ENCODE measurements at places on chromosomes 7 and 10.

GRCh38 chr10:112769611-112770370 is 180.3 kb upstream of the TCF7L2 start:
- no peak for DNase-seq

GRCh38 chr7:98078197-98078870 is 28.3 kb upstream of the LMTK2 start:
- no peak for DNase-seq

DNA sequence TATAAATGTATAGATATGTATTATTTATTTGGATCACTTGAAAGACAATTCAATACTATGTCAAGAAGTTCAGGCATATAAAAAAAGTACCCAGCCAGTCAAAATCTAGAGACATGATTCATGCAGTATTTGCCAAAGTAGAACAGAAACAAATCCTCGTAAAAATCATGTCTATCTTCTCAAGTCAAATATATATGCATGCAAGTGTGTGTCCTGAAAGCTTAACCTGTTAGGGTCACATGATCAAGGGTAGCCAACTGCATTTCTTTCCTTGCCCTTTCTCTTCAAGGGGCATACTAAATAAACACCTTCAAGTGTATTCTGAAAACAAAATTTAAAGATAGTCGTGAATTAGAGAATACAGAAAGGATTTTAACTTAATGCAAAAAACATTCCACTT is 107.0 kb downstream of the HIBADH start:
- no peak for DNase-seq

- no peak for DNase-seq
These were observed 42.2 kb downstream of the CH25H start for GRCh38 chr10:89164920-89165319.

DNA sequence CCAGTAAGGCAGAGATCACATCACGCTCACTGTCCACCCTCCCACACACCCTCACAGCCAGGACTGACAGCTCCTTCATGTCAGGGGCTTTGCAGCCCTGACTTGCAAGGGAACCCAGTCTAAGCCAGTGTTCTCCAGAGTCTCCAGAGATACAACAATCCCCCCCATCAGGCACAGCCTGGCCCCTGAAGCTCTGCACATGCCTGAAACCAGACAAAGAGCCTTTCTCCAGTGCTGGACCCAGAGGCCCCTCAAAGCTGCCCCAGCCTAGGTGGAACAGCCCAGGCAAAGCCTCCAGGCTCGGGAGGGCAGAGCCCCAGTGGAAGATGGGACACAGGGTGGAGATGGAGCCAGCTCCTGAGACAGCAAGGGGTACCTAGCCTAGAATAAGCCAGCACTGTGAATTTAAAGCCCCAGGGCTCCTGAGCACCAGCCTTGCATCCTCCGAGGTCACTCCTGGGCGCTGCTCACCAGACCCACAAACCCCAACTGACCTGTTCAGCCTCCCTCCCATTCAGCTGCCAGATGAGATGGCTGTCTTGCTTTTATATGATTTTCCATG is 50.2 kb downstream of the GRID1 start:
- DNase-seq: no peak

DNA sequence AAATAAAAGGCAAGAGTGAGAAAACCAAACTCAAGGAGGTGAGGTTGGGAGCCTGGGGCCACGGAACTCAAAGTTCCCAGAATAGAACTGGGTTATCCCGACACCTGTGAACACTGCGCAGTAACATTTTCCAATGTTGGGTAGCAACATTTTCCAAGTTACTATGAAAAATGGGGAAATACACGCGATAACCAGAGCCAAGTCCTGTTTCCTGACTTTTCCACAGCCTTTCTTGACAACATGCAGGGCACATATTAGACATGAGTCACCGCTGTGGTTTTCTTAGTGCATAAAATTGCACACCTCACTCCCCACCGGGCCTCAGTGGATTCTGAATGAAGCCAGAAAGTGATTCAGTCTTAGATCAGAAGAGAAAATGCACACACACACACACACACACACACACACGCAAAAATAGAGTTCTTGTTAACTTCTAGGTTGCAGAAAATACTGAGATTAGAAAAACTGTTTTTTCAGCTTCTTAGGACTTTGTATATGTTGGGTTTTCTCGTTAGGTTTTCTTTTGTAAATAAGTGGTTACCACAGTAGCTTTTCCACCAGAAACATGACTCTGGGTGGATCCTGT is 70.0 kb downstream of the CAMK1D start:
- peak; percentile 15 for DNase-seq

GRCh38 chr7:129032017-129032416 is 22.9 kb downstream of the TNPO3 start:
- DNase-seq: no peak

DNA sequence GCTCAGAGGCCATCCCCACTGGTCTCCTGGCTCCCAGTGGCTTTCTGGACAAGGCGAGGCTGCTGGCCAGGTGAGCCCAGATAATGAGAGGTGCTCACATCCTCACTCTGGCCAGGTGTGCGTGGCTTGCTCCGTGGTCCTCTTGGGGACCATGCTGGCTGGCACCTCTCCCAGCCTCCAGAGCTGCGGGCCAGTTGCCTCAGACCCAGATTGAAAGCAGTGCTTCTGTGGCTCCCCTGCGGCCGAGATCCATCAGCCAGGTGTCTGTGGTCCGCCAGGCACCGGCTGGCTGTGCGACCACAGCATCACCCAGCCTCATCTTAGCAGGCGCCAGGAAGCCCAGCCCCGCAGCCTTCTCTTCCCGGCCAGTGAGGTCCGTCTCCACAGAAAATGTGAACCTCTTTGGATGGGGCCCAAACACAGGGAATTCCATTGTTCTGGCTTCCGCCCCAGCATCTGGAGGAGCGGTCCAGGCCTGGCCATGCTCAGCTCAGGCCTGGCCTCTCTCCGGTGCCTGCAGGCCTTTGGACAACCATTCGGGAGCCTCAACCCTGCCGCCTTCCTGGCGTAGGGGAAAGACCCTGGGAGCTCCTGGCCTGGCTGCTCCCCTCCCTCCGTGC is 5.2 kb upstream of the TTYH3 start:
- DNase-seq: no peak

DNA sequence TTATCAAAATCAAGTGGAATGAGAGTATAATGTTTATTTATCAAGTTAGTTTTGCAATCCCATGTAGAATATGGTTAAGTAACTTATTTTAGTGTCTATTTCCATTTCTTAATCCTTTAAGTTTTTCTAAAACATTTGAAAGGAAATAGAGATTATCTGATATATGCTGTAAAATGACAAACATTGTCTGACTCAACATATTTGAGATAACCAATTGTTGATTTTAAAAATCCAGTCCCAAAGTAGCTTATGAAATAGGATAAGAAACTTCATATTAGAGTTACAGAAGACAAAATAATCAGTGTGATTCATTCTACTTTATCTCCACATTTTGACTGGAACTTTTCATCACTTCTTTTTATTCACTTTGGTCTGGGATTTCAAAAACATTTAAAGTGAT is 38.7 kb upstream of the CDK1 start:
- no peak for DNase-seq

DNA sequence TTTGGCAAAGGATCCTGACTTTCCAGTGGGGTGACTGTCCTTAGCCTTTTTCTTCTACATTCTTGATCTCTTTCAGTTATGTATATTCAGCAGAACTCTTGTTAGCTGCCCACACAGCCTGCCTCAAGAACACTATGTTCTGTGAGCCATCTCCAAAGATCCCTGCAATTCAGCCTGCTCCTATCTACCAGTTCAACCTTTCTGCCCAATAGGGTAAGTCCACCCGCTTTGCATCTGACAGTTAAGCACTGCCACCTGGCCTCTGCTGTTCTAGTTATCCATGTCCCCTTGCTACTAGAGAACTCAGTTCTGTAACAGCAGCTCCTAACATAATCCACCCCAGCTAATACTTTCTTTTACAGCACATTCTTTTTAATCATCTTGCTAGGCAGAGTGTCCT is 13.5 kb downstream of the OR9A2 start:
- no peak for DNase-seq

DNA sequence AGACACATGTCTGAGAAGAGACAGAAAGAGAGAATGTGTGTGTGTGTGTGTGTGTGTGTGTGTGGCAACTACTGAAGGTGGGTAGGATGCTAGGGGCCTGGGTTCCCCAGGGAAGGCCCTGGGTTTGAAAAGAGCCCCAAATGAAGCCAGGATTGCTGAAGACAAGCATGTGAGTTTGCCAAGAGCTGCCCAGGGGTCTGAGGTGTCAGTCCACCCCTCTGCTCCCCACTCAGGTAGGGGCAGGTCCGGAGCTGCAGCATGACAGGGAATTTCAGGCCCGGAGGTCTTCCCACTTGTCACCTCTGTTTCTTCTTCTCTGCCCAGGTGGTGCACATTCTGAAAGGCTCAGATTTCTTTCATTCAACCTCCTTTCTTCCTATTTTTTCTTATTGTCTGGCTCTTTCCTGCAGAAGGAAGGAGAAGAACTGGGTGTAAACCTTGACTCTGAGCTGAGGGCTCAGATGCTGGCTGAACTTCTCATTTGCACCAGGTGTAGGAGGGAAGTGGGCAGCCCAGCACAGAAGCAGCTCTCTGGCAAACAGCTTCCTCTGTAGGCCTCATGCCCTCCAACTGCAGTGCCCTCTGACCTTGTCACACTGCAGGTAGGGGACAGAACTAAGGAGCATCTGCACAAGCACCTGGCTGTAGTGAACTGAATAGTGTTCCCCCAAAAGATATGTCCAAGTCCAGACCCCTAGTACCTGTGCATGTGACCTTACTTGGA is 79.6 kb upstream of the LRRC4 start:
- no peak for DNase-seq

DNA sequence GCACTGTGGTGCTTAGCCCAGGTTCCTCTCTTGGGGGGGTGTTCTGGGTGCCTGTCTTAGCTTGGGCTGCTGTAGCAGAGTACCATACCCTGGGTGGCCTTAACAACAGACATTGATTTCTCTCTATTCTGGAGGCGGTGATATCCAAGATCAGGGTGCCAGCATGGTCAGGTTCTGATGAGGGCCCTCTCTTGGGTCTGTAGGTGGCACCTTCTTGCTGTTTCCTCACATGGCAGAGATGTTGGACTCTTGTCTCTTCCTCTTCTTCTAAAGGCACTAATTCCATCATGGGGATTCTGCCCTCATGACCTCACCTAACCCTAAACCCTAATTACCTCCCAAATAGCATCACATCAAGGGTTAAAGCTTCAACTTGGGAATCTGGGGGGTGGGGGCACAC is 19.9 kb upstream of the CRHR2 start:
- no peak for DNase-seq

- DNase-seq: no peak
These were observed 121.8 kb upstream of the AFAP1L2 start for GRCh38 chr10:114526126-114526503.

DNA sequence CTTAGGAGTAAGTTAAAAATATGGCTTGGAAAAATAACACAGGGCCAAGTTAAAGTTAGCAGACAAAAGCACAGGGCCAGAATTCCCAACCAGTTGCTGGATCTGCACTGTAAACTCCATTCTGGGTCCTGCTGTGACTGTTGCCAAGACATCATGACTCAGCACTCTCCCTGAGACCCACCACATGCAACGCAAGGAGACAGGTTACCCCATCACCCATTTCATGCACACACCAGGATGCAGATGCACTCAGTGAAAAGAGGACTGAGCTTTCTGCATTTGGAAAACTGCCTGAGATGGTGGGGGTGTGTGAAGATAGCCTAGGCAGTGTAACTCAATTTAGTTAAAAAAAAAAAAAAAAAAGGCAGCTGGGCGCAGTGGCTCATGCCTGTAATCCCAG is 97.6 kb upstream of the ZNF438 start:
- DNase-seq: no peak

DNA sequence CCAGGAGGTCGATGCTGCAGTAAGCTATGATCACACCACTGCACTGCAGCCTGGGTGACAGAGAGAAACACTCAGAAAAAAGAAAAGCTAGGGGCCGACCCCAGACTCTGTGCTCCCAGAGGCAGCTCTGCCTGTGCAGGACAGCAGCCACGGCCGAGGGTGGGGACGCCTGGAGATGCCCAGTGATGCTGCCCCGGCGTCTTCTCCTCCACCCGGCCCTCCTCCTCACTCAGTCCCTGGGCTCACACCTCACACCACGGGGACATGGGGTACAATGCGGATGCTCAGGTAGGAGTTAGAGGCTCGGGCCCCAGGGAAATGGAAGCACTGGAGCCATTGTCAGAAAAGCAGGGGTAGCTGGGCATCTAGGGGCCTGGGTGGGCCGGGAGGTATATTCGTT is 46.3 kb upstream of the ELFN1 start:
- DNase-seq: no peak

DNA sequence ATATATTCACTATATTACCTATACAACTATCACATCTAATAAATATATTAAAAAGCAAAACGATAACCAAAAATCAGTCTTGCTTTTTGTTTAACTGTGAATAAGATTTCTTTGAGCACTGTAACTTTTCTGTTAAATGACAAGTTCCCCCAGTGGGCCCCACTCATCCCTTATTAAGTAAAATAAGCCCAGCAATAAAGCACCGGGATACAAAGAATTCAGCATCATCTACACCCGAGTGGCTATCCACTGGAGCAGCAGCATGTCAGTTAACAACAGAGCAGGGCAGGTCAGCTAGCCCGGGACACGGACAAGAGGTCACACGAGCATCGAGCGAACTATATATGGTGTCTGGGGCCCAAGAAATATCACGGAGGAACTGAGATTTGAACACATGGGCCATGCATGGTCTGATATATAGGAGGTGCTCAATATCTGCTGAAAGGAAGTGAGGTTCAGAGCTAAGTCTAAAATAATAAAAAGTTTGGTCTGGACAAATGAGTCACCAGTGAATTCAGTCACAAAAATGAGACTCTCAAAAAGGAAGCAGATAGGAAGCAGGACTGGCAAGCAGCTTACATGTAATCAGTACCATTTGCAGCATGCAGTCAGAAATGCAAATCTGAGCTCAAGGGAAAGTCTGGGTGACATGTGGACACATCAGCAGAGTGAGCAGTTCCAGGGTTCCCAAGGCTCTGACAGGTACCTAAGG is 4.1 kb downstream of the ERCC6 start:
- no peak for DNase-seq

DNA sequence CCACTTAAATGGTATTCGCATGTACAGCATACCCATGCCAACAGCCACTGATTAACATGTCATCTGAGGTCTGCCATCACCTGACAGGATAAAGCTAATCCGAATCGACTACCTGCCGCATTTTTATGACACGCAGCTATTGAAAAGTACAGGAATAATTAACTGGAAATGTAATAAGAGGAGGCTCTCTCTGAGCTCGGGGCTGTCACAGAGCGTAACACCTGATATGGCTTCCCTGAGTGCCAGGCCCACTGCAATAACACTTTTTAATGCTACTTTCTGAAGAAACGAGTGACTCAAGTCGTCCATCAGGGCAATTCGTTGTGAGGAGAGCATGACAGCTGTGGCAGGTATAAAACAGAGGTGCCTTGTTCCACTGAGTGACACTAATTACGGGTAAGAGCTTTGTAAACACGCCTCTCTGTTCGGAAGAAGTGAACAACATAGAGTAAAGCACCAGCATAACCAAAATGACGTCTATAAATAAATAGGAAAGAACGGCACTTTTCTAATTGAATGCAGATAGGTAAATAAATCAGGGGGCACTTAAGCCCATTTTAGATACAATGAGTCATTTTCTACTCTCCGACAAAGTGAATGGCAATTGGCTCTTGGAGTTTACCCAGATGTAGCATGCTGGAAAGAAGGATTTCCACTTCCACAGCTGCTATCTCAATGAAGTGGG is 56.5 kb upstream of the CREB5 start:
- no peak for DNase-seq

GRCh38 chr7:818031-818699 is 14.1 kb upstream of the SUN1 start:
- no peak for DNase-seq

All from activated CD8-positive, alpha-beta memory T cell treated with anti-CD3 and anti-CD28 coated beads for 4 hours (primary cell).